Cortex of kidney (tissue), 1 donor: ENCODE measurements at places on chromosomes 3 and 15.

DNA sequence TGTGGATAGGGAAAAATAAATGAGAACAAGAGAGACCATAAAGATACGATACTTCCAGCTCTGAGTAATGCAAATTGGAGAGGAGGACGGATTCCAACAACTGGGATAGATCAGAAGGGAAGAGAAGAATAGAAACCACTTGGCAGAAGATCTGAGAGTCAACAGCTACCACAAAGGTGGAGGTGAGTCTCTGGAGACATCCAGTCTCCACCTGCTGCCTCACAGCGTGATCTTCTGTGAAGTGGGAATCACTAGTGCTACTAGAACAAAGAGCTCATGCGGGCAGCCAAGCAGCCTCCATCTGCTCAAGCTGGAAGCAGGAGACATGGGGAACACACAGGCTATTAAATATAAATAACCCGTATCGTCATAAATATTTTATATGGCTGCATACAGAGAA lies 558.5 kb upstream of the CFAP20DC start:
- no peak for DNase-seq

- no peak for DNase-seq
Observed at GRCh38 chr3:47128137-47128536, 35.8 kb downstream of the SETD2 start.

DNA sequence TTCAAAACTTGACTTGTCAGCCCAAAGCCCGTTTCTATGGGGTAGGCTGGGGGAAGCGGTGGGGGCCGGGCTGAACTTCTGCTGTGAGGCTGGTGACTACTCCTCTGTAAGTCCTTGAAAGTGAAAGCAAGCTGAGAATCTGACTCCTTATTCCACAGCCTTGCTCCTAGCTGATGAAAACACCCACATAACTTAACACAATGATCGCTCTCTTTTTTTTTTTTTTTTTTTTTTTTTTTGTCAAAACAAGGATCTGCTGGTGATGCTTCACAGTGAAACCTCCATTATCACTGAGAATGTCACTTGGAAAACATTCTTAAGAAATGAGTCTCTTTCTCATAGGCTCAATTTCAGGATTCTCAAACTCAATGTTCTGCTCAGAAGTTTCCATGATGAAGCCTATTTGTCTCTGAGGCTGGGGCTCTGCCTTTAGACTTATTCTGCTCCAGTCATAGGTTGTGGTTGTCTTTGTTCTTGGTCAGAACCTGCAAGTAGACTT lies 31.4 kb upstream of the TKT start:
- DNase-seq = no peak

GRCh38 chr15:92485441-92485840 lies 91.8 kb downstream of the ST8SIA2 start:
- DNase-seq = no peak

GRCh38 chr3:101340591-101340990 lies 20.2 kb upstream of the IMPG2 start:
- DNase-seq = no peak

DNA sequence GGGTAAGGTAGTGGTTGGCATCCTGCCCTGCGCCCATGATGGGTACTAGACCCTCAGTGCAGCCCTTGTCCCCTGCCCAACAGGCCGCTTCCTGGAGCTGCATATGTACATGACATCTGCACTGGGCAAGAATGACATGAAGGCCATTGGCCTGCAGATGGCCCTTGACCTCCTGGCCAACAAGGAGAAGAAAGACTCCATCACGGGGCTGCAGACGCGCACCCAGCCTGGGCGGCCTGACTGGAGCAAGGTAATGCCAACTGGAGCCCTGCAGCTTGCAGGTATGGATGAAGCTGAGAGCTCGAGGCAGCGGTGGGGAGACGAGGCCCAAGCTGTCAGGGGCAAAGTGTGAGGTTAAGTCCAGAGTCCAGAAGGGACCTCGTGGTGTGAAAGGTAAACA lies 40.8 kb downstream of the NOX5 start:
- no peak for DNase-seq

- DNase-seq = no peak
Observed at GRCh38 chr3:155737844-155738460, 6.9 kb downstream of the PLCH1 start.

GRCh38 chr3:25471081-25471768 lies 43.2 kb downstream of the RARB start:
- DNase-seq = no peak

- DNase-seq = no peak
Observed at GRCh38 chr3:135930255-135930654, 35.3 kb upstream of the PPP2R3A start.
